ENCODE measurements at places on chromosomes 16 and 17. TPM values are rescaled to one million over a fixed set of nuclear protein-coding genes. Genes with fewer than 3 reads are reported as not detected.

Gene XYLT1
- total RNA-seq: 26.3 TPM

DNA sequence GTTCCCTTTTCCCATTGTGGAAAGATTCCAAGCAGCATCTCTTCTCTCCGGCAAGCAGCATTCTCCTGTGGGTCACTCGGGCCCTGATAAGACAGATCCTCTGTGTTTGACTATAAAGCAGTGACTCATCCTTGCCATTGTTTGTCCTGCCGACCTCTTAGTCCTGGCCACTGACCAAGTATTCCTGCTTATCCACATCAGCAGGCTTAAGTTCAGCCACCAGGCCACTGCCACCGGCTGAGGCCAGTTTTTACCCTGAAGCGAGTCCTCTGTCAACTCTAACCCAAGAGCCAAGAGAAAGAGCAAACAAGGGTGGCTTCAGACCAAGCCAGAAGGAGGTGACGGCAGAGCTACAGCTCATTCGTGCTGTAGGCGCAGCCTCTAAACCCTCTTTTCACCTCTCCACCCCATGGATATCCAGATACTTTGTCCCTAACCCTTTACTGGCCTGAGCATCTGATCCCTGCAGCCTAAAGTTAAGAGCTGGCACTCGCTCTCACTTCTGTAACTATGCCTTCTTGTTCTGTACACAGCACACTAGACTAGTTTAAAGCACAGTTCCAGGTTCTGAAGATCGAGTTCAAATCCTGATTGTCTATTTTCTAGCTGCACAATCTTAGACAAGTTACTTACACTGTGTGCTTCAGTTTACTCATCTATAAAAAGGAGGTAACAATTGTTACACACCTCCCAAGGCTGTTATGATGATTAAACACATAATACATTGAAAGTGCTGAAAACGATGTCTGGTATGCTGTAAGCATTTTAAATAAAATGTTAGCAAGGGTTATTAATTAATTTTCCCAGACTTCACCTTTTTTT, 31.0 kb downstream of the SOX9 start:
- H3K27ac ChIP-seq: peak overlapping the region; percentile 29
- H3K27me3 ChIP-seq: no peaks in the 10 kb centered on the region
- H3K4me3 ChIP-seq: peak overlapping the region; percentile 22
- no peaks in the 10 kb centered on the region for H3K36me3 ChIP-seq
- peaks cover 23% of the 10 kb centered on the region for H3K4me1 ChIP-seq

Gene PIRT
- total RNA-seq: not detected

DNA sequence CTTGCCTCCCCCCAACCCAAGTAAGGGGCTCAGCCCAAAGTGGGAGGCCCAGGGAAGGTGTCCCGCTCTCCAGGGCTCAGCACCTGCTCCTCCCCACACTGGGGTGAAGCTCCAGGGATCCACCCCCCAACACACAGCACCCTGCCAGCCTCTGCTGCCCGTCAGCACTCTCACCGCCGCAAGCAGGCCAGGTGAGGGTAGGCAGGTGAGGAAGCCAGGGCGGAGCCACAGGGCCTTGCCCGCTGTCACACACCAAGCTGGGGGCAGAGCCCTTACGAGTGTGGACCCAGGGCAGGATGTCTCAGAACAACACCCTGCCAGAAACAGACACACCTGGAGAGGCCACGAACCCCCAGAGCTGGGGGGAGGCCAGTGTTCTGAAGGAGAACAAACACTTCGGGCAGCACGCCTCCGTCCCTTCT, 19.5 kb downstream of the PLLP start:
- H3K4me1 ChIP-seq: peaks cover 7% of the 10 kb centered on the region
- H3K36me3 ChIP-seq: no peaks in the 10 kb centered on the region
- no peak overlapping the region for H3K4me3 ChIP-seq
- no peak for DNase-seq
- 0 out of 2 replicates have a peak, but pooled peaks cover 3% of the 10 kb centered on the region for H3K27me3 ChIP-seq

- no peak overlapping the region for H3K27ac ChIP-seq
- no peak overlapping the region for H3K4me3 ChIP-seq
- H3K36me3 ChIP-seq: no peaks in the 10 kb centered on the region
- no peak for DNase-seq
These were observed 7.2 kb upstream of the IRF8 start for GRCh38 chr16:85891776-85892166.

DNA sequence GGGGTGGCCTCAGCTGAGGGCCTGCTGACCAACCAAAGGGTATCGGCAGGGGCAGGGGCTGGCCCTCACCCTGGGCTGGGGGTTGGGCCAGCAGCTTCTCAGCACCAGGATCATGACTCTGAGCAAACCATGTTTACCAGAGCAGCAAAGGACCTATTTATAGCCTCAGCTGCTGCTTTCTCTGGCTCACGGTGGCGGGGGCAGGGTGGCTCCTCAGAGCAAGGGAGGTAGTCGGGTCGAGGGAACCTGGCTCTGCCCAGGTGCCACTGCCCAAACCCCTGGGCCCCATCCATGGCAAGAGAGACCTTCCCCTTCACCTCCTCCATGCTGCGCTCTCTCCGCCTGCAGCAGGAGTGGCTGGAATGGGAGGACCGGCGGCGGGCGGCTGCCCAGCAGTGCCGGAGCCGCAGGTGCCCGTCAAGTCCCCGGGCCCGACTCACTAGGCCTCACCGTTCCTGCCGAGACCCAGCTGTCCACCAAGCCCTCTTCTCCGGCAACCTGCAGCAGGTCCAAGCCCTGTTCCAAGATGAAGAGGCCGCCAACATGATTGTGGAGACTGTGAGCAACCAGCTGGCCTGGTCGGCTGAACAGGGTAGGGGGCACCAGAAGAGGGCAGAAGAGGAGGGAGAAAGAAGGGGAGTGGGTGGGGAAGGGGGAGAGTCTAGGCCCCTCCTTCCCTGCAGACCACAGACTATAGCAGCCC, at the start of gene ASB16:
Gene ASB16, plus strand, starts transcription at position 206 of the 703 bp plus-strand sequence. Its CDS starts 86 bp downstream, at position 292.
- H3K4me3 ChIP-seq: no peak within 1 kb of the TSS
- H3K4me1 ChIP-seq: no peaks in the 10 kb centered on the region
- H3K36me3 ChIP-seq: 0 out of 2 replicates have a peak, but pooled peaks cover 3% of the 10 kb centered on the region
- peak; percentile 47 for DNase-seq

DNA sequence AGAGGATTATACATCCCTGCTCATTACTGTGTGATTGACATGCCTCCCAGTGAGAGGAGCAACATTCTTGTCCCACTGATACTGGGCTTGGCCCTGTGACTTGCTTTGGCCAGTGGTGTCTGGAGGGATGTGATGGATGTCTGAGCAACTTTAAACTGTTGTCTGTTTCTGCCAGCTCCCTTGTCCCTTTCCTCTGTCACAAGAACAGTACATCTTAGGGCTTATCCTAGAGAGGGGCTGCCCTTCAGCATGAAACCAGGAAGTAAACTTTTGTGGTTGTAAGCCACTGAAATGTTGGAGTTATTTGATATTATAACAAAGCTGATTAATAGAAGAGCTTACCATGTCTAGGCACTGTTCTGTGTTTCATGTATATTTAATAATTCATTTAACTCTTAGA, 82.9 kb upstream of the GPRC5B start:
- H3K27ac ChIP-seq: no peak overlapping the region
- no peaks in the 10 kb centered on the region for H3K36me3 ChIP-seq
- no peaks in the 10 kb centered on the region for H3K27me3 ChIP-seq
- DNase-seq: no peak
- H3K4me3 ChIP-seq: no peak overlapping the region

Gene ATP1B2
- total RNA-seq: not detected

Gene CCL17
- not detected for total RNA-seq

Gene NPIPB6
- 0.32 TPM for total RNA-seq

Gene RPUSD1
- total RNA-seq: 44.6 TPM

DNA sequence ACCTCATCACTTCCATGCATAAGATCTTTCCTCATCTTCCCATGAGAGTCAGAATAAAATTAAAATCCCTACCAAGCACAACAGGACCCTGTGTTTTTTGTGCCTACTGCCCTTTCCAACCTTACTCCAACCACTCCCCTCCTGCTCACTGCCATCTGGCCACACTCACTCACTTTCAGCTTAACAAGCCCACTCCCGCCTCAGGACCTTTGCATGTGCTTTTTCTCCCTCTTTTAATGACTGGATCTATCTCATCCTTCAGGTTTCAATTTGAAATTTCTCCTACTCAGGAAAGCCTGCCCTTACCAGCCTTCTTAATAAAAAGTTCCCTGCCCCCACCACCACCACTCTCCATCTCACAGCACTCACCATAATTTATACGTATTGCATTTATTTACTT, 14.7 kb downstream of the C17orf67 start:
- H3K27me3 ChIP-seq: no peaks in the 10 kb centered on the region
- no peaks in the 10 kb centered on the region for H3K36me3 ChIP-seq
- no peak overlapping the region for H3K27ac ChIP-seq
- DNase-seq: no peak
- no peak overlapping the region for H3K4me3 ChIP-seq

Gene CIITA
- not detected for total RNA-seq

Gene DHX58
- total RNA-seq: 11.6 TPM

DNA sequence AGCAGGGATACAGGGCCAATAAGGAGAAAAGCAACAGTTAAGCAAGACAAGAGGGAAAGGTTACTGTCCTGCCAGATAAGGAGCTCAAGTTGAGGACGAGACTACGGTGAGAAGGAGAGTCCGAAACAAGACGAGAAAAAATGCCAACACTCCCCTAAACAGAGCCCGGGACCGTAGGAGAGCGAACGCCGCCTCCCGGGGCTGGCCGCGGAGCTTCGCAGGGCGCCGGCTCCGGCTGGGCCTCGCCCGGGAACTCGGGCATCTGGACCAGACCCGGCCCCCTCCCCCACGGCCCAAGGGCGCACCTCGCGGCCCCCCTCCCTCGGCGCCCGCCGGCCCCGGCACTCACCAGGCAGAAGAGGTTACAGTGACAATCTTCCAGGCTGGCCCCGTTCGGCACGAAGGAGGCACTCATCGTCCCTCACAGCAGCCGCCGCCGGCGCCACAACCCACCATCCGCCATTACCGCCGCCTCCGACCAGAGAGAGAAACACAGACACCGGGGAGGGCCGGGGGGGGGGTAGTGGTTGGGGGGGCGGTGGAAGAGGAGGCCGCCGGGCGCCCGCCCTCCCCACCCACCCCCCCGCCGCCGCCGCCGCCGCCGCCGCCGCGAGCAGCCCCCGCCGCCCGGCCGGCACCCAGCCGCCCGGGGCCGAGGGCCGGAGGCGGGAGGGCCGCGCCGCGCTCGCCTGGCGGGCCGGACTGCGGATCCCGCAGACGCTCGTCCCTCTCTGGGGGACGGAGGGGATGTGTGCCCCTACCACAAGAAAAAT, at the start of gene MED13:
Gene MED13, minus strand, starts transcription at position 488 of the 773 bp plus-strand sequence. Its CDS starts 73 bp downstream, at position 415.
- H3K4me1 ChIP-seq: peaks cover 24% of the 10 kb centered on the region
- H3K27me3 ChIP-seq: no peaks in the 10 kb centered on the region
- H3K27ac ChIP-seq: peak within 1 kb of the TSS; percentile 96
- peak; percentile 78 for DNase-seq
- 0 out of 2 replicates have a peak, but pooled peaks cover 5% of the 10 kb centered on the region for H3K36me3 ChIP-seq

DNA sequence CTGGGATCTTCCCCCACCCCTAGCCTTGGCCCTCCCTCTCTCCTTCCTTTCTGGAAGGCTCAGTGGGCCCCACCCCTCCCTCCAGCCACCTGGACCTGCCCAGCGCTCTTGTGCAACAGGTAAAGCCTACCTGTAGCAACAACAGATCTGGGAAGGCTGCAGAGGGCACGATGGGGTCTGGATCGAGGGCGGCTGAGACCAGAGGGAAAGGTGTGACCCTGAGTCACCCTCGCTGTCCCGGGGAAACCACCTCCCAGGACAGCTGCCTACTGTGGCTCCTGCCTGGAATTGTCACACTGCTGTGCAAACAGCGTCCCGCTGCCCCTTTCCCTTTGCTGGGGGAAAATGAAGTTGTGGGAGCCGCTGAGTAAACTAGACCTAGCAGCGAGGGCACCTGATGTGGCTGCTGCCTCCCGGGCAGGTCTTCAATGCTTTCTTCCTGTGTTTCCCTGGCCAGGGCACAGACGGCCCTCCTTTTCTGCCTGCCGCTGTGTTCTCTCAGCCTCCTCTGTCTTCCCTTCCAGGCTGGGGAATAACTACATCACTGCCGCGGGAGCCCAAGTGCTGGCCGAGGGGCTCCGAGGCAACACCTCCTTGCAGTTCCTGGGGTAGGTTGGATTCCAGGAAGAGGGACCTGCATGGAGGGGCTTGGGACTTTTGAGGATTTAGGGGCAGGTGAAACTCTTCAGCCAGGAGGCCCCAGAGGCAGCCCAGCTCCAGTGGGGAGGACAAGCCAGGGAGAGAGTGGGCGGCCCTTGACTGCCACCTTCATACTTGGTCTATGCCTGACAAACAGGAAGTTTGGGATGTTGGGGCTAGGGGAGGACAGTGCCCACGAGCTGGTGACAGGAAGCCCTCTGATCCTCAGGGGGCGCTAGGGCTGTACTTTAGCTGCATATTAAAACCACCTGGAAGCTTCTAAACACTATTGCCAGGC, 22.2 kb upstream of the CYLD start:
- no peak overlapping the region for H3K4me3 ChIP-seq
- no peaks in the 10 kb centered on the region for H3K4me1 ChIP-seq
- no peaks in the 10 kb centered on the region for H3K27me3 ChIP-seq
- no peaks in the 10 kb centered on the region for H3K36me3 ChIP-seq
- no peak overlapping the region for H3K27ac ChIP-seq

- no peak for DNase-seq
- H3K27me3 ChIP-seq: no peaks in the 10 kb centered on the region
- H3K27ac ChIP-seq: no peak overlapping the region
- H3K36me3 ChIP-seq: peaks cover 26% of the 10 kb centered on the region
- H3K4me3 ChIP-seq: no peak overlapping the region
These were observed 10.4 kb downstream of the NCBP3 start for GRCh38 chr17:3835410-3836229.

Gene ABCC3
- 28.3 TPM for total RNA-seq

Gene SOX9
- 13.8 TPM for total RNA-seq

DNA sequence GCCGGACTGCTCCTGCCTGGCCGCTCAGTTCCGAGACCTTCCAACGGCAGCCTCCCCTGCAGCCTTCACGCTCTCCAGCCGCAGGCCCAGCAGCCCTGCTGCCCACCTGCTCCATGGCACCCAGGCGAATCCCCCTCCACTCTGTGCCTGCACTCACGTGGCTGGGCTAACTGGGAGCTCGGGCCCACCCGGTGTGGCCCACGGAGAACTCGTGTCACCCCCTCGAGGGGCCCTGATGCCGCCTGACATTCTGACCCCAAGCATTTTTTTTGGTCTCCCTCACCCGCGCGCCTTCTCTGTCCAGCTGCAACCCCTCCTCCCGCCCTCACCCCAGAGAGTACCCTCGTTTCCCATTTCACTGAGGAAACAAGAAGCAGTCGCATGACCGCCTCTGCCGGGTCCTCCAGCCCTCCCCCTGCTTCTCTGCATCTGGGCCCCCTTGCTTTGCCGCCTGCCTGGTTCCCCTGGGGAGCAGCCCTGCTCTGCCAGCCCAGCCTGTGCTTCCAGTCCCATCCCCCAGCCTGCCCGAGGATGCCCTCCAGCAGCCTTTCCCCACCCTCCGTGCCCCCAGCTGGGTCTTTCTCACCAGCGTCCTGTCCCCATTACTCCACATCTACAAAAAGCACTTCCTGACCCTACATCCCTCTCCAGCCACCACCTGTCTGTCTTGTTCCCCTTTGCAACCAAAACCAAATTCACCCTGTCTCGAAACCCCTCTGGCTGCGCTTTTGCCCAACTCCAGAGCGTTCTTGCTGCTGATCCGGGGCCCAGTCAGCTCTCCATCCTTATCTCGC, 146.4 kb upstream of the CHMP6 start:
- H3K27me3 ChIP-seq: no peaks in the 10 kb centered on the region
- H3K4me1 ChIP-seq: no peaks in the 10 kb centered on the region
- no peak for DNase-seq
- H3K36me3 ChIP-seq: no peaks in the 10 kb centered on the region
- H3K27ac ChIP-seq: no peak overlapping the region
